ENCODE measurements at places on chromosomes 4 and X. TPM values are rescaled to one million over a fixed set of nuclear protein-coding genes. Genes with fewer than 3 reads are reported as not detected.

Gene POU3F4
- total RNA-seq, result not detected

Gene DMRTC1
- total RNA-seq, result not detected

Gene STPG2
- total RNA-seq, result not detected

Gene RENBP
- total RNA-seq, result 12.8 TPM

DNA sequence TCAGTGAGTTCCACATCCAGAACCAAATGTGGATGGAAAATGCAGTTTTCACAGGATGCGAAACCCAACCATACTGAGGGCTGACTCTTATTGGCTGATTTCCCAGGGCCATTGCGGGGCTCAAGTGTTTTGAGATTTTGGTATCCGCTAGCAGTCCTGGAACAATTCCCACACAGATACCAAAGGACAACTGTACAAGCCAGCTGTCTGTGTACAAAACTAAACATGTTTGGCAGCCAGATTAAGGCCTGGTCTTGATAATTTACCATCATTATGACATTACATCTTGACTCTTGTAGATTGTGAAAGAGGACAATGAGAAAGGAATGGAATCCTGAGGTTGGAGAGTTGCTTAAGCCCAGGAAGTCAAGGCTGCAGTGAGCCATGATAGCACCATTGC, 121.9 kb downstream of the DKK2 start:
- DNase-seq, result no peak

DNA sequence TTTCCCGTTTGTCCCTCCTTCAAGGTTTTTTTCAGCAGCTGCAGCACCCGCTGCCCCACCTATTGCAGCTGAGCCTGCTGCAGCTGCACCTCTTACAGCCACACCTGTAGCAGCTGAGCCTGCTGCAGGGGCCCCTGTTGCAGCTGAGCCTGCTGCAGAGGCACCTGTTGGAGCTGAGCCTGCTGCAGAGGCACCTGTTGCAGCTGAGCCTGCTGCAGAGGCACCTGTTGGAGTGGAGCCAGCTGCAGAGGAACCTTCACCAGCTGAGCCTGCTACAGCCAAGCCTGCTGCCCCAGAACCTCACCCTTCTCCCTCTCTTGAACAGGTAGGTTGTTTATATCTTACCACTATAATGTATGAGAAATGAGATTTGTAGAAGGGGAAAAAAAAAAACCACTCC, 4.5 kb downstream of the PRR27 start:
- DNase-seq, result no peak

DNA sequence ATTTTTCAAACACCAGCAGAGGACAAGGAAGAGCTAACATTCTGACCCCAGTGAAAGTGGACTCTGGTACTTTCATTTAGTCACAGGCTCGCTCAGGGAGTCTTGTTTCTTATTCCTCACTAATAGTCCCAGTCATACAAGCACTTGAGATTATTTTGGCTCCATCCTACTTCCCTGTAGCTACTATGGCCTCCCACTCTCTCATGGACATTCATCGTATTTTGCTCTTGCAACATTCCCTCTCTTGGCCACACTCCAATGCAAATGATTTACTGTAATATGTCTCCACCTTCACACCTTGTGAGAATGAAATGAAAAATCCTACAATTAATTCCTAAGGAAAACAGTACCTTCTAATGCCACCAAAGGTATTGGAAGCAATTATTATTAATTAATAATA, 21.3 kb downstream of the PLRG1 start:
- no peak for DNase-seq

GRCh38 chr4:11421116-11421515, 7.6 kb downstream of the HS3ST1 start:
- DNase-seq, result no peak

DNA sequence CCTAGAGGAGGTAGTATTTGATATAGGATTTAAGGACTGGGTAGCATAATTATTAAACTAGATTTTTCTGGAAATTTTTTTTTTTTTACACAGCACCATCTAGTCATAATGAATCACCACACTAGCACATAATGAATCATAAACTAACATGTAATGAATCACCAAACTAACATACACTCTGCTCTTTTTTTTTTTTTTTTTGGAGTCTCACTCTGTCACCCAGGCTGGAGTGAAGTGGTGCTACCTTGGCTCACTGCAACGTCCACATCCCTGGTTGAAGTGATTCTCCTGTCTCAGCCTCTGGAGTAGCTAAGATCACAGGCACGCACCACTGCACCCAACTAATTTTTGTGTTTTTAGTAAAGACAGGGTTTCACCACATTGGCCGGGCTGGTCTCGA, 92.5 kb downstream of the FAM13A start:
- DNase-seq, result no peak

DNA sequence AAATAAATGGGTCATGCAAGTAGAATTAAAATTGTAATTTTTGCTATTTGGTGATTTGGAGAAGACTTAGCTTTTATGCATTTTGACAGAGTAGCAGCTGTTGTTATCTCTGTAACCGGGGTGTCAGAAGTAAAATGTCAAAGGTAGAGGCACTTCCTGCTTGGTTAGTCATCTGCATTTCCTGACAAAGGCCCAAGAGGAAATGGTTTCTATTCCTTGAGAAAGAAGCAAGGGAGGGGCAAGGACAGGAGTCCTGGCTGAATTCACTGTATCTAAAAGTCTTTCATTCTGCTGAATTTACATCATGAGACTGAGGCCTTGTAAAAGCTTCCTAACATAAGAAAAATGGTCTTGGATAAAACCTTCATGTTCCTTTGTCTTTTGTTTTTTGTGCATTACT, 550.9 kb upstream of the BOD1L1 start:
- DNase-seq, result peak; percentile 1

DNA sequence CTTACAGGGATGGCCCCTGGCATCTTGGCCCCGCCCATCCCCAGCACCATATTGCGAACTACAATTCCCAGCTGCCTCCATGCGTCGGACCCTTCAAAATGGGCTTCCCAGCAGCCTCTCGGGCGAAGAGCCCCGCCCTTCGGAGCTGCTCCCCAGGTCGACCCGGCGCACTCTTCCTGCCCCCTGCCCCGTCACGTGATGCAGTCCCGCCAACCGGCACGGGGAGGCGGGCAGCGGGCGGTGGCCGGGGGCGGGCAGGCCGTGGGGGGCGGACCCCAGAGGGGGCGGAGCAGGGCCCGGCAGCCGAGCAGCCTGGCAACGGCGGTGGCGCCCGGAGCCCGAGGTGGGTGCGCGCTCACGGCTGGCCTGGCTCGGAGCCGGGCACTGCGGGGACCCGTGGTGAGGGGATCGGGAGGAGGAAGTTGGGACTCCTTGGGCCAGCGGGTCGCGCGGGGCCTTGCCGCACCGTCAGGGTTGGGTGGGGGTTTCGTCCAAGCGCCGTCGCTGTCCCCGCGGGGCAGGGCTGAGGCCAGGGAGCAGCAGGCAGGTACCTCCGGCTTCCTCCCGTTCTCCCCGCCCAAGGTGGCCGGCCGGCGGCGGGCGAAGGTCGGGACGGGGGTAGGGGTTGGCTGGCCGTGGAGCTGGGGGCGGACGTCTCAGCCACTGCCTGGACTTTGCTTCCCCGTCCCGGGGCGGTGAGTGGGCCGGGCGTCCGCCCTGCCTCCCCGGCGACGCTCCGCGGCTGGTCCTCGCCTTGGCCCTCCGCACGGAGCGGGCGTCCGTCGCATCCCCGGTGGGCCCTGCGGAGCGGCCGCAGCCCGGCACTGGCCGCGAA, at the start of gene MTM1:
Gene MTM1, plus strand, starts transcription at position 302 of the 835 bp plus-strand sequence. CDS start 23,994 bp downstream, outside the sequence.
- DNase-seq, result peak; percentile 90

DNA sequence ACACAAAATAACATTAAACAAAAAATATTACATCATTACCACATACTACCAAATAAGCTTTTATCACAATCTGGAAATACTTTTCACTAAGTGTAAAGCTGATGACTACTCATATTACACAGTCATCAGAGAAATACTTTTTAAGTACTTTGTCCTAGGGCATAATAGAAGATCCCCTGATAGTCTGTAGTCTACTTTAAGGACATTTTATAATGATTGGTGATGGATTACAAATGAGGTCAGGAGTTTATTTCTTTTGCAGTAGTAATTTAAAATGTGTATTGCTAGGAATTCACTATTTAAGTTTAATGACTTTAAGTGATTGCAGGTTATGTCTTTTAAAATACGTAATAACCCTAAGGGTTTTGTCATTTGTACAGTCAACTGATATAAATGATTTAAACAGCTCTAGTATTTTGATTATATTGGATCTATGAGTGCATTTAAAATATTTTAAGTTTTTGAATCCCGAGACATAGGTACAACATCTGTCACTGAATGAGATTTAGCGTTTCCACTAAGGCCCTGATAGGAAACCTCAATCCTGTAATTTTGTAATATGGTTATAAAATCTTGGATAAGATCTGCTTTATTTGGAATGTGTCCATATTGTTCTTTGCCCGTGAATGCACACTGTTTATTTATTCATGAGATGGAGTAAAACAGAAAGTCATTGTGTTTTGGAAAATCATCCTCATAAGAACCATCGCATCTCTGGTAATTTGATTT, 189.5 kb downstream of the ARAP2 start:
- DNase-seq, result no peak

GRCh38 chr4:7275067-7275466, 82.7 kb downstream of the SORCS2 start:
- DNase-seq, result no peak

- DNase-seq, result no peak
These were observed 10.3 kb downstream of the SLC25A5 start for GRCh38 chrX:119478504-119478903.

DNA sequence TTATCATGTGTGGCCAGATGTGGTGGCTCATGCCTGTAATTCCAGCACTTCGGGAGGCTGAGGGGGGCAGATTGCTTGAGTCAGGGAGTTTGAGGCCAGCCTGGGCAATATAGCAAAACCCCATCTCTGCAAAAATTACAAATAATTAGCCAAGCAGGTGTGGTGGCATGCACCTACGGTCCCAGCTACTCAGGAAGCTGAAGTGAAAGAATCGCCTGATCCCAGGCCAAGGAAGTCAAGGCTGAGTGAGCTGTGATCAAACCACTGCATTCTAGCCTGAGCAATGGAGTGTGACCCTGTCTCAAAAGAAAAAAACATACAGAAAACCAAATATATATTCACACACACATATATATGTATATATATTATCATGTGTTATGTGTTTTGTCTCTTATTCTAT, 15.0 kb downstream of the APELA start:
- DNase-seq, result no peak
